Urinary bladder (tissue), 4 donors: ENCODE measurements at places on chromosomes 7 and 10.

GRCh38 chr10:11993834-11994468, 48.7 kb downstream of the UPF2 start:
- DNase-seq: no peak

DNA sequence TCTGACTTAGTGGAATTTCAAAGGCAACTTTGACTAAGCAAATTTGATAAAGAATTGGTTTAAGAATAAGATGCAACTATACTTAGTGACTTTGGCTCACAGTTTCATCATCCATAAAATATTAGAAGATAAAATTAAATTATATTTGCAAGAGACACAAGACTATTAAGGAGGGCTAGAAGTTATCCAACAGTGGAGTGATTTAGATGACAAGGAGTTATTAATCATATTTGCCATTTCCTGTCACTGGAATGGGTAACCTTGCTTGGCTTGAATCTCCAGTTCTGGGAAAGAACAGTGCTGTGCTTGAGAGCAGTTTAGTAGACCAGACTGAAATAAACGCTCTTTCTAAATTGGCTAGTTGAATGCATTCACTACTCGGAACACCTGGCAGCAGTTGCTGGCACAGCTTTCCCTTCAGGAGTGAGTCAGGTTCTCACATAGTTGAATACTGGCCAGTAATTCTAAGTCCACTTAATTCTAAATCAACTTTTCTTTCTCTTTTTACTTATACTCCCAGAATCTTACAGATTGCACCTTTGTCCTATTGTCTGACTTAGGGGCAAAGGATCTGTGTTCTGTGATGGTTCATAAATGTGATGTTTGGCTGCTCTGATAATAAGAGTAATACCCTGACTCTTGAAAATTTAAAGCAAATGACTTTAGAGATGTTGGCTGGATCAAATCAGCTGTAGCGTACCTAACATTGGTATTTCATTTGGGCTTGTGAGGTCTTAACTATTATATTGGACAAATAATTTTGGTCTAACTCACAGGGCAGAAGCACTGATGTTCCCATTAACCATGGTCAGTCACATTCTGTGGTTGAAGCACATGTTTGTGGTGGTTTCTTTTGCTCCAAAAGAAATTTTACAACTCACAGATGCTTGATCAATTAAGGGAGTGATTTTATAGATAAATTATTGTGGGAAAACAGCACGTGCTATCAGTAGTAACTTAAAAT, 16.6 kb downstream of the STMP1 start:
- no peak for DNase-seq

- no peak for DNase-seq
These were observed 78.4 kb upstream of the AFAP1L2 start for GRCh38 chr10:114482480-114483304.

GRCh38 chr10:111488668-111489067, 411.8 kb downstream of the ADRA2A start:
- no peak for DNase-seq

- no peak for DNase-seq
These were observed 21.5 kb upstream of the IKZF1 start for GRCh38 chr7:50282813-50283605.

DNA sequence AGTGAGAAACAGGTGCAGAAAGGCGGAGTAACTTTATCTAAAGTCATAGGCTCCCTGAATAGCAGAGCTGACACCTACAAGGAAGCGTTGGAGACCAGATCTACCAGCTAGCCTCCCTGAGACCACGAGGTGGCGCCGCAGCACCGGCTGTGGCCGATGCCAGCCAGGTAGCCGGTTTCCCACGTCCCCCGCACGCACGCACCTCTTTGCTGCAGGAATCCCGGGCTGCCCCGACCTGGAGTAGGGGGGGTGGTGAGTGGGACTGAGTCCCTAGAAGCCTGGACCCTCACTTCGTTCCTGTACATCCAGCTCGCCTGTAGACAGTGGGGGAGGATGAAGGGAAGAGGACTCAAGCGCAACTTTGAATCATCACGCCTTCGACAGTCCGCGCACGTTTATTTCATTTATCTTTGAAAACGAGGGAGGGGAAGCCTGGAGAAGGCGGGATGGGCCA, 3.7 kb downstream of the ELOVL3 start:
- peak; percentile 59 for DNase-seq

- no peak for DNase-seq
These were observed at the start of gene TTYH3 for GRCh38 chr7:2631946-2632732. Gene TTYH3, plus strand, starts transcription at chr7:2631986. Its CDS starts 170 bp downstream, at chr7:2632156.

- DNase-seq: no peak
These were observed 484.7 kb upstream of the PODXL start for GRCh38 chr7:132041108-132041507.

DNA sequence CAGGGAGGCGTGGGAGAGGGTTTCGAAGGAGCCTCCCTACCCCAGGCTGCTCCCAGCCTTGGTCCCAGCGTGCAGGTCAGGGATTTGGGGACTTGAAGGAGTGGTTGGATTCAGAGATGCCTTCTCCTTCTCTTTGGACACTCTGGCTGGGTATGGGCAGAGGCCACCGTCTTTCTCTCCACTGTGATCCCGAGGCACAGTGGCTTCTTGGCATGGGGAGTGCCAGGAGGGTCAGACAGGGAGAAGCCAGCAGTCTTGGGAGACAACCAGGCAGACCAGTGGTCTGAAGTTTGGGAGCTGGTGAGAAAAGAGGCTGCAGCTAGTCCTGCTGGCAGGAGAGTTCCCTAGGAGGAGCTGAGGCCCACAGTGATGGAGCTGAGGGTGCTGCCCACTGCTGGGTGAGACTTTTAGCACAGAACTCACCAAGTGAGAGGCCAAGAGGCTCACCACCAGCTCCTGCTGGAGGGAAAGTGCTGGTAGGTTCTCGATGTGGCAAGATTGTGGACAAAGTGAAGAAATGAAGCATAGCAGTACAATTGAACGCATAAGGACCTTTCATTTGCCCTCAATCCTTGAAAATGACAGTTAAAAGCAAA, 35.2 kb upstream of the WDFY4 start:
- DNase-seq: no peak

DNA sequence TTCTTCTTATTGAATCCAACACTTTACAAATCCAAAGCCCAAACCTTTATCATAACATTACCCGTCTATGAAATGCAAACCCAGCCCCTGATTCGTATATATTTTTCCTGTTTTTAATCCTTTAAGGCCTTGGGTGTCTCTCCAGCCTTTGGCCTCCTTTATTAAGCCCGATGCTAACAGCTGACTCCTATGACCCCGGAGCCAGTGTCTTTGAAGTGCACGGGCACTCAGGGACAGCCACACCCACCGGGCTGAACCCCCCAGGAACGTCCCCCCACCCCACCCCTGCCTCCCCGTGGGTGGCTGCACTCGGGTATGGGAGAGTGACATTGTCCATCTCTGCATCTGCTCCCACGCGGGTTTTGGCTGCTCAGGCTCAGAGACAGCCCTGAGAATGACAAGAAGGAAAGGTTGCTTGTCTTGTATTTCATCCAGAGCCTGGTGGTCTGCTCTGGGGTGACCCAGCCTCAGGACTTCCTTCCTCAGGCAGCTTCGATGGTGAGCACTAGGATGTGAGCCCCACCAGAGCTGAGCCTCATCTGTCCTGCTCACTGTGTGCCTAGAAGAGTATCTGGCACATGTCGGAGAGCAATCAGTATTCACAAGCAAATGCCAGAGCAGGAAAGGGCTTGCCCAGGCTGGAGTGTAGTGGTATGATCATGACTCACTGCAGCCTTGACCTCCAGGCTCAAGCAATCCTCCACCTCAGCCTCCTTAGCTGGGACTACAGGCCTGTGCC, 210.4 kb downstream of the SKIDA1 start:
- no peak for DNase-seq

DNA sequence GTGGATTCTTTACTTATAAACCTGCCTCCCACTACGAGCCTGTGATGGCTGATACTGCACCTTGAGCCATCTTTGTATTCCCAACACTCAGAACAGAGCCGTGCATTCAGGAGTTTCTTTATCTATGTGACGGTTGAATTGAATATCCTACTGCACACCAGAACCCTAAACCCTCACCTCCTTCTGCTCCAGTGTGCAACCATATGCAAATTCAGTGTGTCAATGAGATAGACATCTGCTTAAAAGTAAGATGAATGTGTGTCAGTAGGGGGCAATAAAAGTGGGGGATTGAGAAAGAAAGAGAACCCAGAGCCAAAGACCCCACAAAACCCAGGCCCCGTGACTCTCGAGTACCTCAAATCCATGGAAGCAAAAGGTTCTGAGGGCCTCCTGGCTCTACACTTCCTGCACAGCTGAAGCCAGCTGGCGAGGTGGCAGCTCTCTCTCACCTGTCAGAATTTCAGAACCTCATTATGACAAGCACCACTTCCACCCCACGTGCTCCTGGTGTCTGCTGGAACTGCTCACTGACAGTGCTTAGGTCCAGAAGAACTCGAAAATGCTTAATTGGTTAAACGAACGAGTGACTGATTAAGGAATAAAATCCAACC, 143.3 kb upstream of the GPR26 start:
- no peak for DNase-seq

DNA sequence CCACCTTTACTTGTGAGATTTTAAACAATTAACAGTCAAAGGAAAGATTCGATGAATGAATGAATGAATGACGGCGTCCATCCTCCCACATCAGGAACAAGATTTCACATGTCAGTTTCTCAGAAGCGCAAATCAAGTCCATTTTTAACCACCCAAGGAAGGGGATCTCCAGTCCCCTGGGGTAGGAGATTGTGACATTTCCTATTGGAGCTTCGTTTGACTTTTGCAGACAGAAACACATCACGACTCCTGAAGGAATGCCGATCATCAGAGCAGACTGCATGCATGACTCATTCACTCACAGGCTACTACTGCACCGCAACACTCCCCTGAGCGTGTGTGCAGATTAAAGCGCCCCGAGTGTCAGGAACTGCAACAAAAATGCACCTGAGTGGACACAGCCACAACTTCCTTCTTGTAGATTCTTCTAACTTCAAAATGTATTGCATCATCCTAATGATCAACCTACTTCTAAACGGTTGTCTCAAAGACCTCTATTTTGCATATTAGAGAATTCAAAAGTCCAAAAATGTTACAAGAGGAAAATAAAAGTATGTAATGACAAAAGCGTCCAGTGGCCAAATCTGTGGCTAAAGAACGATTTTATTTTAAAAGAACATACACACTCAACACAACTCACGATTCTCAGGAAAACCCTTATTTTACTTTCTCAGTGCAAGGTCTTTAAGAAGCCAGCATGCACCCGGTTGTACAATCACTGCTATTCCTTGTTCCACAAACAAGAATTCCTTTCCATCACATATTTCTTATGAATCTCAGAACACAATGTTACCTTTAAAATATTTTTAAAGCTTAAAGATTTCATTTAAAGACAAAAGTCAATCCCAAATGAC, 172.6 kb downstream of the FAM107B start:
- no peak for DNase-seq

- DNase-seq: no peak
These were observed 575.4 kb upstream of the SORCS1 start for GRCh38 chr10:107739951-107740350.

GRCh38 chr7:122384528-122384927, 80.0 kb upstream of the FEZF1 start:
- DNase-seq: no peak

- DNase-seq: no peak
These were observed 27.9 kb upstream of the SLC35G1 start for GRCh38 chr10:93865794-93866425.

GRCh38 chr7:157851501-157852067, 514.8 kb downstream of the DNAJB6 start:
- DNase-seq: no peak

- no peak for DNase-seq
These were observed 12.5 kb downstream of the CALML5 start for GRCh38 chr10:5486853-5487235.

DNA sequence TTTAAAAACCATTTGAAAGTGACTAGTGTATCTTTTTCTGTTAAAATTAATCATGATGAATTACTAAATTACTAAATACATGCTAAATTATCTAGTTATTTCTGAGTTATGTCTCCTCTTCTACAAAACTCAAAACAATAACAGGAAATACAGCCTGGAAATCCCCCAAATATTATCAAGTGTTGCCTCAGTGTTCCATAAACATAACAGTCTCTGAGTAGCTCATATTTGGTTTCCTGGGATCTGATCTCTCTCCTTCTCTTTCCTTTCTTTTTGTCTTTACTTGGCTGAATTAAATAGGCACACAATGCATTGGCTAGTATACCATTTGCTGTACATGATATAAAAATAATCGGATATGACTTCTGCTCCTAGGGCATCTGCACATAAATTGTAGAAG, 277.6 kb upstream of the IGFBP3 start:
- no peak for DNase-seq

- DNase-seq: no peak
These were observed 10.6 kb upstream of the CALU start for GRCh38 chr7:128728598-128728997.

- DNase-seq: no peak
These were observed 178.8 kb upstream of the NPVF start for GRCh38 chr7:25407053-25407452.

GRCh38 chr10:133131734-133132472, 28.1 kb upstream of the KNDC1 start:
- no peak for DNase-seq

DNA sequence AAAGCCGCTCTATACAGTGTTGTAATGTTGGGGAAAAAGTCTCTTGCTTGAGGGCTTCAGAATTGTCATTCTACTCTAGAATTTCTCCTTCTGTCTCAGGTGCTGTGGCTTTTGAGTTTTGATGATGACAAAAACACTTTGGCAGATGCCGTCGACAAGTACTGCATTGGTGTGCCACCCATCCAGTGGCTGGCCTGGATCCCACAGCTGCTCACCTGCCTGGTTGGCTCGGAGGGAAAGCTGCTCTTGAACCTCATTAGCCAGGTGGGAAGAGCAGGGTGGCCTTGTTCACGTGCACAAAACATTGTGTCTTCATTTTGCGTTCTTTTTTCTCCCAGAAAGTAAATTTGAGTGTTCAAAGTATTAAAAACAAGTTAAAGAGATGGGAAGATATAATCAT, 112.0 kb downstream of the TRRAP start:
- no peak for DNase-seq

- no peak for DNase-seq
These were observed 36.5 kb upstream of the JAZF1 start for GRCh38 chr7:28217143-28217542.

- no peak for DNase-seq
These were observed 20.5 kb upstream of the PPP1R3C start for GRCh38 chr10:91653219-91653870.

- no peak for DNase-seq
These were observed 75.6 kb downstream of the CCDC6 start for GRCh38 chr10:59830601-59831259.

GRCh38 chr10:83371696-83372490, 767.4 kb upstream of the GHITM start:
- no peak for DNase-seq

DNA sequence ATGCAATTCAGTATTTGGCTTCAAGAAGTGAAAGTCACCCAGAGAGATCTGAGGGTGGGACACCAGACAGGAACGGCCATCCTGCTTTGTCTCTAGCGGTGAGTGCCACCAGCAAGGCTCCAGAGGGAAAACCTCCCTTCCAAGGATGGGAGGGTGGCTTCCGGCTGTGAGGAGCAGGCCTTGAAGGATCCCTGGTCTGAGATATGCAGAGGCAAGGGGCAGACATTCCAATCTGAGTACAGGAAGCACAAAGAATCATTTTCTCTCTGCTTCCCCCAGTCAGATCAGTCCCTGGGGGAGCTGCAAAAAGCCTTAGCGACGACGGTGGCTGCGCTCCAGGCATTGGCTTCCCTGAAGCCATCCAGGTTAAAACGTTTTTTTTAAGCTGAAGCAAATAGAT, 167.4 kb downstream of the TEX36 start:
- no peak for DNase-seq

GRCh38 chr7:129205126-129205818, 16.8 kb downstream of the SMO start:
- no peak for DNase-seq
